ENCODE measurements at places on chromosomes 1 and 21.

- no peak for DNase-seq
These were observed 223.4 kb downstream of the PLPP3 start for GRCh38 chr1:56355918-56356317.

- DNase-seq, result no peak
These were observed 61.2 kb upstream of the CCDC190 start for GRCh38 chr1:162922201-162922600.

GRCh38 chr1:100782473-100783039, 63.0 kb downstream of the VCAM1 start:
- DNase-seq, result no peak

GRCh38 chr1:93629101-93630059, 52.3 kb downstream of the BCAR3 start:
- DNase-seq, result no peak

GRCh38 chr1:145927916-145928643, 796 bp upstream of the RBM8A start:
- no peak for DNase-seq
